Bone marrow (tissue), 2 donors: ENCODE measurements at places on chromosomes 7 and 10.

- DNase-seq, result no peak
These were observed 82.8 kb downstream of the ALOX5 start for GRCh38 chr10:45456822-45457221.

DNA sequence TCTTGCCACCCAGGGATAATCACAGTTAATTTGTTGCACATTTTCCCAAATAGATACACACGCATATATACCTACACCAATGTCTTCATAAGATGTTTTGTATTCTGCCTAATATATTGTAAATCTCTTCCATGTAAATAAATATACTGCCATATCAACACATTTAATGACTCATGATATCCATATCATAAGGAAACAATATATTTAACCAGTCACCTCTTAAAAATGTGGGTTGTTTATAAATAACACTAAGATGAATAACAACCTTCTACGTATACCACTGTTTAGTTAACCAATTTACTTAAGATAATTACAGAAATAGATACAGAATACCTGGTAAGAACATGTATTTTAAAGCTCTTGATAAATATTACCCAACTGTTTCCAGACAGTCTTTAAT, 38.2 kb downstream of the ELAPOR2 start:
- DNase-seq, result no peak

DNA sequence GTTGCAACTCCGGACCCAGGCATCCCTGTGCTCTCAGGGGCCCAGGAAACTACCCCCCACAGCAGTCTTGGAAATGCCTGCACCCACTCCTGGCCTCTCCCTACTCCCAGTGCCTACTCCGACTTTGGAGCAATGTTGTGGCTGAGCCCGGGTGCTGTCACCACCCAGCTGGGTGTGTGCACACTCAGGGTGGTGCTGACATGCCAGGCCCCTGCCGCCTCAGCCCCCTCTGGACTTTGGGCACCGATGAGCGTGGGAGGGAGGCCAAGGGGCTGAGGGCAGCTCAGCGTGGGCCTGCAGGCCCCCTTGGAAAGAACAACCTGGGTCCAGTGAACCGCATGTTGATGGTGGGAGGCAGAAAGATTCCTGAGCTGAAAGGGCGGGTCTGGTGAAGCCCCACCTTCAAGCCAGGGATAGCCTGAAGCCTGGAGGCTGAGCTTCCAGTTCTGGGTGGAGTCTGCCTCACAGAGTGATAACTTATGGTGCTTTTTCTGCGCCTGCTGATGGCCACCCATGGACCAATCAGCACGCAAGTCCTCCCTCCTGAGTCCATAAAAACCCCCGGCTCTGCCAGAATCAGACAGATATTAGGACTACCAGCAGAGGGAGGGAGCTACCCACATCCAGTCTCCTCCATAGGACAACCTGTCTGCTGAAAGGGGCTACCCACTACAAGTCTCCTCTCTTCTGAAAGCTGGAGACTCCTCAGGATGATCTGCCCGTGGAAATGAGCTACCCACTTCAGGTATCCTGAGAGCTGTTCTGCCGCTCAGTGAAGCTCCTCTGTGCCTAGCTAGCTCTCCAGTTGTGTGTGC, 380.4 kb upstream of the SORCS1 start:
- no peak for DNase-seq

DNA sequence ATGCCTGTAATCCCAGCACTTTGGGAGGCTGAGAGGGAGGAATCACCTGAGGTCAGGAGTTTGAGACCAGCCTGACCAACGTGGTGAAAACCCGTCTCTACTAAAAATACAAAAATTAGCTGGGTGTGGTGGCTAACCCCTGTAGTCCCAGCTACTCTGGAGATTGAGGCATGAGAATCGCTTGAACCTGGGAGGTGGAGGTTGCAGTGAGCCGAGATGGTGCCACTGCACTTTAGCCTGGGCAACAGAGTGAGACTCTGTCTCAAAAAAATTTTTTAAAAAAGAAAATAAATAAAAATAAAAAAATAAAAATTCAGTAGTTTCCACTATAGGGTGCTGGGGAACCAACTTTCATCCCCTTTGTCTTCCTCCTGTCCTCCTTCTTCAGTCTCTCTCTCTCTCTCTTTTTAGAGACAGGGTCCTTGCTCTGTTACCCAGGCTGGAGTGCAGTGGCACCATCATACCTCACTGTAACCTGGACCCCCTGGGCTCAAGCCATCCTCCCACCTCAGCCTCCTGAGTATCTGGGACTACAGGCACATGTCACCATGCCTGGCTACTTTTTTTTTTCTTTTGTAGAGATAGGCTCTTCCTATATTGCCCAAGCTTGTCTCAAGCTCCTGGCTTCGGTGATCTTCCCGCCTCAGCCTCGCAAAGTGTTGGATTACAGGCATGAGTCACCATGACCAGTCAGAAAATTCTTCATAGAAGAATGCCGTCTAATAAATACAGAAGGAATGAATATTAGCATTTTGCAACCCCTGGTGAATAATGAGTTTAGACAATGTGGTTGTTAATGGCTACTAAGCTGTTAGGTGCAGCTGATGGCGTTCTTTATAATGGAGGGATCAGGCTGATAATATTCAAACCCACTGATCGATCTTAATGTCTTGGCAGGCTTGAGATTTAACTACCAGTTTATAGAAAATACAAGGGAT, 20.6 kb downstream of the RBM20 start:
- DNase-seq, result no peak

GRCh38 chr10:101767966-101768790, 7.7 kb downstream of the FGF8 start:
- DNase-seq, result no peak

GRCh38 chr10:3944591-3944990, 159.6 kb upstream of the KLF6 start:
- DNase-seq, result no peak

GRCh38 chr7:64951250-64951848, 39.5 kb downstream of the ZNF117 start:
- DNase-seq, result peak; percentile 53

- no peak for DNase-seq
These were observed 69.1 kb upstream of the MXI1 start for GRCh38 chr10:110138197-110138812.
